Activated naive CD4-positive, alpha-beta T cell treated with Interleukin-2 at 50 U/mL for 16 hours (primary cell): ENCODE measurements at places on chromosomes 7 and 10.

GRCh38 chr10:128943111-128943510 lies 523.9 kb upstream of the MGMT start:
- DNase-seq: no peak

DNA sequence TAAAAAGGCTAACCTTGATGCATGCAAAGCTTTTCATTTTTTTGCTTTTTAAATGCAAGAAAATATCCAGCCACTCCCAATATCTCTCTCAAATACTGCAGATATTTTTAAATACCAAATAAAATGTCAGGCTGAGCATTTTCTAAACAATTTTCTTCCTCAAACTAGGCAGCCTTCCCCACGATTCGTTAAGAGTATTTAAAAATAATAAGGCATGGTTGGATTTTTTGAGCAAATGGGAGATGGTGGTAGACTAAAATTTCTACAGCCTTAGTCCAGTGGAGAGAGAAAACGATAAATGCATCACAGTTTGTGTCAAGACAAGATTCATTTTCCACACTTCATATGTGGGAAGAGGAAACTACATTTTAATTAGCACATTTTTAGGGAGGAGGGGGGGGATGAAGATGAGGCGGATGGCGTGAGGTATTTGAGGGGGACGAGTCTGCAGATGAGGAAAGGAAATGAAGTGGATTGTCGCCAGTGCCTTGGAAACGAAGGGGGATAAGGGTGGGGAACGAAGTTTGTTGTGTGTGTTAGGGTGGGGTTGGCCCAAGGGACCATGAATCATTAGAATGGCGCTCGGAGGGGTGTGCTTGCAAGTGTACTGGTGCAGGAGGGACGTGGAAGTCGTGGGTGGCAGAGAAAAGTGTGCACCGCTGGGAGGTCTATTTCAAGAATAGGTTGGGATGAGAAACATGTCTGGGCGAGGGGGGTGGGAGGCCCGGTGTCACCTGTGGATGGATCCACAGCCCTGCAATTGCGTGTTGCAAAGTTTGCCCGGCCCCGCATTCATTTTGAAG lies 1.2 kb upstream of the ADD3 start:
- DNase-seq: no peak

- DNase-seq: no peak
Measured at GRCh38 chr7:7237201-7237977, 55.0 kb downstream of the C1GALT1 start.

DNA sequence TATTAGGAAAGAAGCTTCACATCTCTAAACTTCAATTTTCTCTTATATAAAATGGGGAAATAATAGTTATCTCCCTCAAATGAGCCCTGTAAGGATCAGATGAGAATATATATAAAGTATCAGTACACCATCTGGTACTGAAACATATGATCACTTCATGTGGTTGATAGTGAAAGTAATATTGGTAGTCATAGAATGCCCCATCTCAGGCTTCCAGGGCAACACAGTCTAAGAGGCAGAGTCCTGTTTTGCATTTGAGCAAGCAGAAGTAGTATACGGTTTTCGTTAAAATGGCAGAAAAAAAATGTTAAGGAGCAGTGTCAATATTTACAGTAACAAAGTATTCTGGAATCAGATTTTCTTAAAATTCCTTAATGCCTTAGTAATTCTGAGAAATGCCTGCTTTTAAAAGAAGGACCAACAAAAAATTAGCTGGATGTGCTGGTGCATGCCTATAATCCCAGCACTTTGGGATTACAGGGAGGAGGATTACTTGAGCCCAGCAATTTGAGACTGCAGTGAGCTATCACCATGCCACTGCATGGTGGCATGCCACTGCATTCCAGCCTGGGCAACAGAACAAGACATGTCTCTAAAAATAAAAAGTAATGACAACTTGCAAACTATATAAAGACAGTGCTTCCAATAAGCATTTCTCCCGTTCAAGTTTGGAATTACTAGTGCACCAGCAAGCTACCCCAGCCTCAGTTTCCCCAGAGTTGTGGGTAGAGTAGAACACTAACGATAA lies 19.8 kb downstream of the KBTBD2 start:
- DNase-seq: no peak

GRCh38 chr10:26430641-26431163 lies 7.4 kb upstream of the APBB1IP start:
- no peak for DNase-seq

DNA sequence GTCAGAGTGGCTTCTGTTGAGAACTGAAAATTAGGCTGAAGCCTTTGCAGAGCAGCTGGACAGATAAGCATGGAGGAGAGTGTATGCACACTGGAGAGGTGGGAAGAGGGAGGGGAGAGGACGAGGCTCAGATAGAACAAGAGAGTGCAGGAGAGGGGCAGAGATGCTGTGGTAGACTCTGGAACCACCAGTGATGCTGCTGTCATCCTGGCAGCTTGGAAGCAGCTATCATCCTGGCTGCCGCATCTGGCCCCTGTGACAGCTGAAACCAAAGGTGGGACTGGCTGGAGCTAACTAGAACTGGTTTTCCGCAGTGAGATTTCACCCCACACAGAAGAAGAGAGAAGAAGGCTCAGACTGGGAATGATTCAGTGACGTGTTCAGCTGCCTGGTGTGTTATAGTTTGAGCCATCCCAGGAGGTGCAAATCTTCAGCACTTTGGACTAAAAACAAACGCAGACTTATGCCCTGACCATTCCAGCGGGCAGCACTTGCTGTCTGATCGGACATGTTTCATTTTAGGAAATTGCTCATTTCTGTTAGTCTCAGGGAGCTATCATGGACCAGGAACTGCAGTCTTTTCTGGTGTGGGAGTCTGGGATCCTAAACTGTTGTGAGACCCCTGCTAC lies 38.4 kb downstream of the EEPD1 start:
- no peak for DNase-seq

DNA sequence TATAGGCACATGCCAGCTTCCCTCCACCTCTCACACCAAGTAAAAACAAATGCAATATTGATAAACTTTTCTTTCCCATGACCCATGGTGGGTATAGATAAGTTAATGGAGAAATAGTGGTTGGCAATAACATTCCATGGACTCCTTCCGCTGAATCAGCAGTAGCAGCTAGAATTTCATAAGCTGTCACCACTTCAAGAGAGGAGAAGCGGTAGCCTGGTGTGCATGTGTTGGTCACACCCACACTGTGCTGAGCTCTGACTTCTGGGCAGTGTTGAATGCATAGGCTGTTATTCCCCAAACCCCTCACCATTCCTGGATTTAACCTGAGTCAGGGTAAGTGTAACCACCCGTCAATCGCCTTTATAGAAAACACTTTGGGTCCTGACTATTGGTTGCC lies 32.5 kb upstream of the BMPER start:
- no peak for DNase-seq

DNA sequence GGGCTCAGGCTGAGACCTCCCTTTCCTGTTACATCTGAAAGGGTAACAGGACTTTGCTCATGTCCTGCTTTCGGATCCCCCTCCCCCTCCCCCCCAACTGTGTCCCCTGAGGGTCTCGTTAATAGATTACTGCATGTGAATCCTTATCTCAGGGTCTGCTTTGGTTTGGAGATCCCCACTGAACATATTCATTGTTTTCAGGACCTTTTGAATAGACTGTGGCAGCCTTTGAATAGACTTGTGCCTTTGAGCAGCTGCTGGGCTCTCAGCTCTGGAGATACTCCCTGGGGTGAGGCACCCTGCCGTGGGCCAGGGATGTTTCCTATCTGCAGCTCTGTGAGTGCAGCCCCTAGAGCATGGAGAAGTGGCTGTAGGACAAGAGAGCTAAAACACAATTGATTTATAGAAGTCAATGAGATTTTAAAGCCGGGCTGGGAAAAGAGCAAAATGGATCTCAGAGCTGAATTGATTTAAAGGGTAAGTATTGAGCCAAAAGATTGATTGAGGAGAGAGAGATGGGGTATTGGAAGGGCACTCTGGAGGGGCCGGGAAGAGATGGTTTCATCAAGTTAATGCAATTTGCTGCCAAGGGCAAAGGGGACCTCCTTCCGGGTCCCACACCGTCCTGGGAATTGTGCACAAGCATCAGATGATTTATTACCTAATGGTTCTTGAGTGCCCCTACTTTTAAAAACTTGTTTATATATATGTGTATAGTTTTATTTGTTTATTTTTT lies 9.9 kb downstream of the ARHGAP22 start:
- DNase-seq: no peak

DNA sequence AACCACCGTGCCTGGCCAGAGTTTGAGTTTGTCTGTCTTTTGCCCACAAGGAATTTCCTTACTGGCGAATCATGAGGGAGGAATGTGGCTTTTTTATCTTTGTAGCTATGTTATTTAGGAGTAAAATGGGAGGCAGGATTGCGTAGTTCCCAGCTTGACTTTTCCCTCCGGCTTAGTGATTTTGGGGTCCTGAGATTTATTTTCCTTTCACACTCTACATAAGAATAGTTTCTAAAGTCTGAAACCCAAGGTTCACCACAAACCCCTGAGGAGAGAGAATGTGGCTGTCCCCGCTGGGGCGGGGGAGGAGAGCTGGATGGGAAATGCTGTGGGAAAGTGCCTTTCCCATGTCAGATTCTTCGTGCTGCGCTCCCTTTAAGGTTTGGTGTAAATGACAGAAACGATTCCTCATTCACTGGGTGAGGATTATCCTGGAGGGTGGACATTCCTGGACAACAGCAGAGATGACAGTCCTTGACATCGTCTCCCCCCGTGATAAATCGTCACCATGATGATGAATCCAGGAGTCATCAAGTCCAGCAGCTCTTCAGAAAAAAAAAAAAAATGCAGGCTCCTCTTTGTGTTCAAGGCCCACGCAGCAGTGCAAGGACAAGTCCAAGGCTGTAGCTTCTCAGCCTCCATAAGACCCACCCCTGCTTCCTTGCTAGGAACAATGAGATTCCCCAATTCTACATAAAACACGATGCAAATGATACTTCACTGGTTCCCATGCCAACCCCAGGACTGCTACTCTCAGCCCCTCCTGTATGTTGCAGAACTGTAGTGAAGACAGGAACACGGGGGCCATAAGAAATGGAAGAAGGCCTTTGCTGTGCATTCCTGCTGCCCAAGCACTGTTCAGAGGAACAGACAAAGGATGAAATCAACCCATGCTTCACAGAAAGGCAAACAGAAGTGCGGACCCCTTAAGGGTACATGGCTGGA lies 233.1 kb downstream of the CCDC3 start:
- DNase-seq: no peak
